Posterior vena cava (tissue), 2 donors: ENCODE measurements at places on chromosomes 5 and 9.

- DNase-seq = no peak
These were observed 206.9 kb downstream of the FSTL4 start for GRCh38 chr5:133405275-133406034.

DNA sequence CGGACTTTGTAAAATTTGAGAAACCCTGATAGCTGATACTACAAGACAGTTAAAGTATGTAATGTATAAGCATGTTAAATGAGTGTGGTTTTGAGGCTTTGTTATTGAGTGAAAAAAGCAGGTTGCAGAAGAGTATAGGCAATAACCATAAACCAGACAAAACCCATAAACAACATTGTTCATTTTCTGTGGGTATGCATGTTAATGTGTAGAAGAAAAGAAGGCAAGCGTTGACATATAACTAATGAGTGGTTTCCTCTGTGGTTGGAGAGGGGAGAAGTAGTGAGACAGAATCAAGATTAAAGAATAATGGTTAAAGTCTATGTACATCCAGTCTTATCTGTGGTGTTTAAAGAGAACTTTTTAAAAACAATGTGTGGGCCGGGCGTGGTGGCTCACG is 26.2 kb downstream of the RAD23B start:
- DNase-seq = no peak

- peak; percentile 67 for DNase-seq
These were observed 133.0 kb downstream of the WNK2 start for GRCh38 chr9:93316726-93317494.

DNA sequence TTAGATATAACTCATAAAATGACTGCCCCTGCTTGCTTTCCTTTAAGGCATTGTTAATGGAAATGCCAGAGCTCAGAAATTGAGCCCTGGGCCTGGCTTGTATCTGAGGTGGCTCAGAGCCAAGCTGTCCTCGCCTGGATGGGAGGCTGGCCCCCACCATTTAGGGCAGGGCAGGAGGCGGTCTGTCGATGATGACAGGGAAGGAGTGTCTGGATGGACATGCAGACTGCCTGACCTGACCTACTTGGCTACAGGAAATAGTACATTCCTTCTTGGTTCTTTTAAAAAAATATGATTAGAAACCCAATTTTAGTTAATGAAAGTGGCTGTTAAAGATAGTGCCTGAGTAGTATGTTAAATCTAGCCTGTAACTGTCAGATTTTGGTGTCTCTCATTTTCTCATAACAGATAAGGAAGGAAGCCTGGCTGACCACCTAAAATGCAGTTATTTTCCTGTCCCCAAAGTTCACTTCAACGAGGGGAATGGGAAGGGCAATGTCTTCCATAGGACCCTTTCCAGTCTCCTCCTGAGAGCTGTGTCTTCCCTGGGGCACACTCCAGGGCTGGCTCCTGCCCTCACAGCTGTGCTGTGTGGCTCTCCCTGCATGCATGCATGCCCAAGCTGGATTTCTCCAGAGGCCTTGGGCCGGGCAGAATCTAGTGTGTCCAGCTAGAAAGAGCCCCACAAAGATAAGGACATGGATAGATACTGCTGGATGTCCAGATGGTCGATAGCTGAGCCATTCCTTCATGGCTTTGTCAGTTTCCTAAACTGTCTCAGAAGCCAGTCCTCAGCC is 42.3 kb downstream of the MACROH2A1 start:
- DNase-seq = peak; percentile 91

DNA sequence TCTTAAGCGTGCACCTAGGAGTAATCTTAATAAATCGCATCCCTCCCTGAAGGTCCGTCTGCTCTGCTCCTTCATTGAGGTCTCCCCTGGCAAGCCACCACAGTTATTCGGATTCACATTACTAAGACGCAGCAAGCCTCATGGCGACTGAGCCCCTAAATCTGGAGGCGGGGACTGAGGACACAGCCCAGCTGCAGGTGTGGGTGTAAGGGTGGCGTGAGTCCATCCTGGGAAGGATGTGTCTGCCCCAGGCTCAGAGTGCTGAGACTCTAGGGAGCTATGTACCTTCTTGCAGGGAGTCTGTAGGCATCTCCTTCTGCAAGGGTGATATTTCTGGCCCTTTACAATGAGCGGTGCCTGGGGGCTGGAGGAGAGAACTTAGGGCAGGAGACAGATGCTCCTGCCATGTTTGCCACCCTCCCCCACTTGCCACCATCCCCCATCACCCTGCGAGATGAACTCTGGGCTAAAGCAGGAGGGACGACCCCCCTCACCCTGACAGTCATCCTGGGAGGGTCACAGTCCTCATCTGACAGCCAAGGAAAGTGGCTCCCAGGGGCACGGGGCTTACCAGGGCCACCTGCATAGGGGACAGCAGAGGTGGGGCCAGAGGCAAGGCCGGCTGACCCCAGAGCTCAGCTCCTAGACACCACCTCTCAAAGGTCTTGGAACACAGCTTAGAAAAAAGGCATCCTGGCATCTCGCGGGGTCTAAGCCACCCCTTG is 76.4 kb upstream of the FCN1 start:
- peak; percentile 62 for DNase-seq
